ENCODE measurements at places on chromosomes 12 and 14.

DNA sequence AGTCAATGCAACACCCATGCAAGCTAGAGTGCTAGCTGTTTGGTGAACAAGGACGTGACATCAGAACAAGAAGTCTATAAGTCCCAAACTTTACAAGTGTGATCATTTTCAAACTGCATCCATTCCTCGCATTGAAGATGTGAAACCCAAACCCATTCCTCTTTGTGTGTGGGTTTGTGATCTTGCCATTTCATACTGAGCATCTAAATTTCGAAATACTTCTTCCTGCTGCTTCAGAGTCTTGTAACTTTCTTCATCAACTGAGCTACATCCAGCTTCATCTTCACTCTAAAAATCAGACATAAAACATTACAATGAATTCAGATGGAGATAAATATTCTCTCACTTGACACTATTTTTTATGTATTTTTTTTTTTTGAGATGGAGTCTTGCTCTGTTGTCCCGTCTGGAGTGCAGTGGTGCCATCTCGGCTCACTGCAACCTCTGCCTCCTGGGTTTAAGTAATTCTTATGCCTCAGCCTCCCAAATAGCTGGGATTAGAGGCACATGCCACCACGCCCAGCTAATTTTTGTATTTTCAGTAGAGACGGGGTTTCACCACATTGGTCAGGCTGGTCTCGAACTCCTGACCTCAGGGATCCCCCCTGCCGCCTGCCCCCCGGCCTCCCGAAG lies 4.8 kb upstream of the ZCCHC8 start:
- DNase-seq: no peak

- DNase-seq: no peak
These were observed 40.1 kb upstream of the DUSP6 start for GRCh38 chr12:89392391-89392790.

GRCh38 chr14:48616931-48617330 lies 941.5 kb upstream of the MDGA2 start:
- DNase-seq: no peak

DNA sequence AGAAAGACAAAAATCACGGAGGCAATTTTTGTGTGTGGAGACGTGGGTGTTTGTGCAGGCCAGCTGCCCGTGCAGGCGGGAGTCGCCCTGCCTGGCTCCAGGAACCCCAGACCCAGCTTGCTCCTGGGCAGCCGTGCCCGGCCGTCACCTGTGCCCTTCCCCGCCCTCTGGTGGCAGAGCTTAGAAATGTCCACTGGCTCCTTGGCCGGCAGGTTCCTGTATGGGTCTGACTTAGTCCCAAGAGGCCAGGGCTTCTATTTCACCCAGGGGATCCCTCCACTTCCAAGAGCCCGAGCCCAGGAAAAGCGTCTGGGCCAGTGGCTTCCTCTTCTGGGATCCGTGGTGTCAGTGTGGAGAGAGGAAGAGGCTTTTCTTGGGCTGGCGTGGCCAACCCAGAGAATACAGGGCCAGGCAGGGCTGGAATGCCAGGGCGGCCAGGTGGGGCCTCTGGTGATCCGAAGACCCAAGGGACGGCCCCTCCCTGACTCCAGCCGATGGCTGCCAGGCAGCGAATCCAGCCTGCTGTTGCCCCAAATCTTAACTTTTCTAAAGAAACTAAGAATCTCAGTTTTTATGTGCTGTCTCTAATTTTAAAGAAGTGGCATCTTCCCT lies 120.9 kb downstream of the TMEM132C start:
- DNase-seq: peak; percentile 59

DNA sequence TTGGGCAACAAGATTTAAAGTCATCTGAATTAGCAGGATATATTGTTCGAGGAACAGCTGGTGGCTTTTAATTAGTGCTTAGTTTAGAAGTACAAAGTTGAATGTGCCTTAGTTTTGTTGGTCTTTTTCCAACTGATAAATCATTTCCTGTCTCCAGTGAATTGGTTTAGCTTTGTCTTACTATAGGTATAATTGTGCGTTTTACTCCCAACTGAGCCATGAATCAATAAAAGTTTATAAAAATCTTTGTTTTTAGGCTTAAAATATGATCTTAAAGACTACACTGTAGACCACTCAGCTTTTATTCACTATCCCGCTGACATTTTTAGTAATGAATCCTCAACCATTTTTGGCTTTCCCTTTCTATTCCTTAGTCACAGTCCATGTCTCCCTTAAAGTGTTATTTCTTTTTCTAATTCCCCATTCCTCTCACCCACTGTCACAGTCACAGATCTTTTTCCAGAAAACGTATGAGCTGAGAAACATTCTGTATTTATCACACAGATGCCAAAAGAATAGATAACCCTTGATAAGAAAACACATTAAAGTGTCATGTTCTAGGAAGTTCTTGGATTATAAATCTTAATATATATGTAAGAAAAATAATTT lies 34.0 kb upstream of the ALG10 start:
- no peak for DNase-seq

- no peak for DNase-seq
These were observed 32.7 kb upstream of the BTBD6 start for GRCh38 chr14:105215602-105216001.

GRCh38 chr14:67265131-67265530 lies 23.9 kb downstream of the PALS1 start:
- DNase-seq: no peak

DNA sequence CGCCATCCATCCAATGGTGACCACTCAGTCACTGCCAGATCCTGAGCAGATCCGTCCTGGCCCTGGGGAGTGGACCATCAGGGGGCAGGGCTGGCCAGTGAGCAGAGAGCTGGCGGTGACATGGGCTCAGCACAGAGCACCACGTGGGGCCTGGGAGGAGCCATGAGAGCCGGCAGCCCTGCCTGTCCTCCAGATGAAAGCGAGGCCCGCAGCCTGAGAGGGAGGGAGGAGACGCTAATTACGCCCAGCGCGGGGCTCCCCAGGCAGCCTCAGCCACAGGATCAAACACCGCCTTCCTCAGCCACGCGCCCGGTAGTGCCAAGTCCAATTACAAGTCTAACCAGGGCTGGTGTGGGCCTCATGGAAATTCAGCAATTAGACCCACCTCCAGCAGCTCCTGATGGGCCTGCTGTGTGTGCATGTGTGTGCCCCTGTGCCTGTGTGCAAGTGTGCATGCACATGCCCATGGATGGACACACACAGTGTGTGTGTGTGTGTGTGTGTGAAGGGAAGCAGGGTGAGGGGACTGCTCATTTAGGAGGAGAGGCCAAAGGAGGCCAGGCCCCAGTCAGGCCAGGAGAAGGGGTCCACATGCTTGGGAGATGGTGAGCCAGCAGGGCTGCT lies 68.0 kb downstream of the KIF26A start:
- DNase-seq: no peak

GRCh38 chr12:105982022-105982421 lies 156.7 kb downstream of the NUAK1 start:
- peak; percentile 45 for DNase-seq

GRCh38 chr14:39467889-39468524 lies 35.8 kb upstream of the FBXO33 start:
- no peak for DNase-seq

- no peak for DNase-seq
These were observed 455.4 kb upstream of the DCN start for GRCh38 chr12:91637789-91638624.

- peak; percentile 100 for DNase-seq
These were observed at the start of the genes PPP2R3C and PRORP for GRCh38 chr14:35121887-35122695. PPP2R3C (minus strand) TSS chr14:35121990; CDS start chr14:35121959, 31 bp downstream. PRORP (plus strand) TSS chr14:35122552; CDS start chr14:35123246, 694 bp downstream.

DNA sequence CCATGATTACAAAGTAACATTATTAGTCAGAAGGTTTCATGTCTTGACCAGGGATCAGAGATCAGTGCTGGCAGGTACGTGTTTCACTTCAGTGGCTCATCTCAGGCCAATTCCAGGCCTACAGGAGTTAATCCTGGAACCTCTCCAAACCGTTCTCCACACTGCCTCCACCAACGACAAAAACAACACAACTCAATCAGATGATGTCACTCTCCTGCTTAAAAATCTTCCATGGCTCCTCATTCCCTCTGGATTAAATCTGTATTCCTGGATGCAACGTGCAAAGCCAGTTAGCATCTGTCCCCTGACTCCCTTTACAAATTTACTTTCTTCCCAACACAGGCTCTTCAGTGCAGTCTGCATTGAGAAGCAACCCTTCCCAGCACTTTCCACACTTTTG lies 34.3 kb upstream of the TXNRD1 start:
- DNase-seq: no peak

- no peak for DNase-seq
These were observed 20.7 kb downstream of the FAIM2 start for GRCh38 chr12:49882851-49883464.

GRCh38 chr12:114789276-114789675 lies 105.3 kb upstream of the TBX3 start:
- DNase-seq: no peak

- DNase-seq: no peak
These were observed 23.1 kb downstream of the PHLDA1 start for GRCh38 chr12:76008428-76008827.

GRCh38 chr14:100779691-100780080 lies 46.2 kb upstream of the MEG3 start:
- no peak for DNase-seq

- no peak for DNase-seq
These were observed 123.5 kb downstream of the CALM1 start for GRCh38 chr14:90520326-90520725.

DNA sequence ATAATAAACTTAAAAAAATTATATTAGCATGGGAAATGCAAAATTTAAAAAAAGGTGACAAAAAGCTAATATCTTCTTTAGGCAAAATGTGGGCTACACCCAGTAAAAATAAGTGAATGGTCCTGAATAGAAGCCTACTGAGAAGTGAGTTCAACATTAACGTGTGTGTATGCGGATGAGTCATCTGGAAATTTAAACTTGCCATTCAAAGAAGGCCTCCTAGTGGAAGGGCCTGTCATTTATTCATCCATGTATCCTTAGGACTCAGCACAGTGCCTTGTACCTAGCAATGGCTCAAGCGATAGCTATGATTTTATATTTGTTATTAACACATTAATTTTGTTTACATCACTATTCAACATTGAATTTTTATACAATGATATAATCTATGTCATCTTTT lies 226.2 kb downstream of the NUBPL start:
- DNase-seq: no peak

GRCh38 chr14:54893151-54893760 lies 9.4 kb downstream of the GCH1 start:
- DNase-seq: peak; percentile 81
